SK-MEL-5 (cell line): ENCODE measurements at places on chromosomes 5 and 9. TPM values are rescaled to one million over a fixed set of nuclear protein-coding genes. Genes with fewer than 3 reads are reported as not detected.

The HTR1A gene
- total RNA-seq: not detected in 2 replicates

The CNTNAP3B gene
- 9.0 and 9.2 TPM in 2 replicates for total RNA-seq

The PCDHGA9 gene
- total RNA-seq: 0.03 and 0.45 TPM in 2 replicates

- peak; percentile 79 for DNase-seq
Observed at GRCh38 chr5:148998174-148998797, 64.6 kb downstream of the SH3TC2 start.

DNA sequence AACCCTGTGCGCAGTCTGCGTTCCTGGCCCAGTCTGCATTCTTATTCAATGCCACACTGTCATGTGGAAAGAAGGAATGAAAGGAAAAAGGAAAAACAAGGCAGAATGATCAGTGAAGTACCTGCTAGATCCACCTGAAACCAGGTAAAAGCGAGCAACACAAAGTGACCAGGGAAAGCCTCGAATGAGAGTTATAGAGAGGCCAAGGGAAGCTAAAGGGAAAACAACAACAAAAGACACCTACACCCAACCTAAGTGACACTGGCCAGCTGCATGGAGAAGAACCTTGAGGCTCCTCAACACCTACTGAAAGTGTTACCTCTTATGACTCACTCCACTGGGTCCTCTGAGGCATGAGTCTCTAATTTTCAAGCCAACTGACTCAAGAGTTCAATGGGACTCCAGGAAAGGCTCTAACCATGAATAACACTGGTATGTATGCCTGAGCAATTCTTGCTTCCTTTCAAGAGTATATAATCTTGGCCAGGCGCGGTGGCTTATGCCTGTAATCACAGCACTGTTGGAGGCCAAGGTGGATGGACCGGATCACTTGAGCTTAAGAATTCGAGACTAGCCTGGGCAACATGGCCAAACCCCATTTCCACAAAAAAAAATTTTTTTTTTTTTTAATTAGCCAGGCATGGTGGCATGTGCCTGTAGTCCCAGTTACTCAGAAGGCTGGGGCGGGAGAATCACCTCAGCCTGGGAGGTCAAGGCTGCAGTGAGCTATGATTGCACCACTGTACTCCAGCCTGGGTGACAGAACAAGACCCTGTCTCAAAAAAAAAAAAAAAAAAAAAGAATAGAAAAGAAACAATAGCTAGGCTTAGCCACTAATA lies 29.0 kb downstream of the MTMR12 start:
- no peak for DNase-seq

DNA sequence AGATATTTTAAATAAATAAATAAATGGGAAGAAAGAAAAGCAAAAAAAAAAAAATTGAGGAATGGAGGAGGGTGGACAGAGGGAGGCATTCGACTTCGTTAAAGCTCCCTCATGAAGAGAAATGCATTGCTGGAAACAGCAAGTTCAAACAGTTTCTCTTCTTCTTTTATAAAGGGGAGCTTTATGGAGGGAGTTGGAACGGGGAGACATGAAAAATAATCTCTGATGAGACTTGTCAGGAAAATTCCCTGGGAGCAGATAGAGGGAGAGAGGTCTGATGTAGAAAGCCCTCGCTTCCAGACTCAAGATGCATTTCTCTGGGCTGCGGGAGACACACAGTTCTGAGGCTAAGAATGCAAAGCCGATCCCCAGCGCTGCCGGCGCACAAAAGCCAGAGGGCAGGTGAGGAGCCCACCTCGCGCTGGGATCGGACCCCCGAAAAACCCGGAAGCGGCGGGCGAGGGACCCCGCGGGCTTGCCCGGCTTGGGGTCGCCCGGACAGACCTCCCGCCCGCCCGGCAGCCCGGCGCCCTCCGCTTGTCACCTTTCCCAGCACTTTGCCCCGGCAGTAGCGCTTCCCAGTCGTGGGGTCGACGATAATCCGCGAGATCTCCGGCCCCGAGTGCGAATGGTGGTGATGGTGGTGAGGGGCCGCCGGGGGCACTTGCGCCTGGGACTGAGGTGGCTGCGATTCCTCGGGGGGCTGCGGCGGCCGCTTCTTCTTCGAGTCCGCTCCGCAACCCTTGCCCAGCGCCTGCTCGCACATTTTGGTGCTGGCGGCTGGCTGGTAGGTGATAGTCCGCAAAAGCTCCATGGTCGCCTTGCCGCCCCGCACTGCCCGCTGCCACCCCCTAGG lies 512 bp downstream of the PLK2 start:
- peak; percentile 49 for DNase-seq

- DNase-seq: peak; percentile 13
Observed at GRCh38 chr5:63233911-63234310, 655.3 kb downstream of the LRRC70 start.

GRCh38 chr5:68225188-68225910 lies 9.8 kb downstream of the PIK3R1 start:
- DNase-seq: no peak

GRCh38 chr9:38318759-38319495 lies 73.6 kb upstream of the ALDH1B1 start:
- no peak for DNase-seq

GRCh38 chr9:21311889-21312288 lies 6.8 kb upstream of the IFNA5 start:
- no peak for DNase-seq

DNA sequence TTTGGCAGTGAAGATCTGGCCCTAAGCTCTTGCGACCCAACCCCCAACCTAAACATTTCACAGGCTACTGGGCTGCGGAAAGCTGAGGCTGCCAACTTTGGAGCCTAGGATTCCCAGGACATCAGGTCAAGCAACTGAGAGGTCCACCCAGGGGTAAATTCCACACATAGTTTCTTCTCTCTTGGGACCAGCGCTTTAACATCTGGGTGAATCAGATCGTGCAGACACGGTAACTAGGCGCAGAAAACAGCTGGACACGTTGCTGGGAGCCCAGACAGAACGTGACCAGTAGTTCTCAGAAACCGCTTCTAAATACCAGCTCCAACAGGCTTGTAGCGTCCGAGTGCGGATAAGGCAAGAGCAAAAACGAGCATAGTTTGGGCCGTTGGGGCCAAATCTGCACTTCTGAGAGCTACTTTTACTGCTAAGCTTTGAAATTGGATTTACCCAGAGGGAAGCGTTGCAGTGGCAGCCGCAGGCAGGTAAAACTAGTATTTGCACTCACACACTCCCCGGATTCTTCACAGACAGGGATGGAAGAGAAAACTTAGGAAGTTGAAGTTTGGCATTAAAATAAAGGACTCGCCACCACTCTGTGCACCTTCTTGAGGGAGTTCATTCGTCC lies 11.8 kb downstream of the ITGA1 start:
- peak; percentile 47 for DNase-seq

DNA sequence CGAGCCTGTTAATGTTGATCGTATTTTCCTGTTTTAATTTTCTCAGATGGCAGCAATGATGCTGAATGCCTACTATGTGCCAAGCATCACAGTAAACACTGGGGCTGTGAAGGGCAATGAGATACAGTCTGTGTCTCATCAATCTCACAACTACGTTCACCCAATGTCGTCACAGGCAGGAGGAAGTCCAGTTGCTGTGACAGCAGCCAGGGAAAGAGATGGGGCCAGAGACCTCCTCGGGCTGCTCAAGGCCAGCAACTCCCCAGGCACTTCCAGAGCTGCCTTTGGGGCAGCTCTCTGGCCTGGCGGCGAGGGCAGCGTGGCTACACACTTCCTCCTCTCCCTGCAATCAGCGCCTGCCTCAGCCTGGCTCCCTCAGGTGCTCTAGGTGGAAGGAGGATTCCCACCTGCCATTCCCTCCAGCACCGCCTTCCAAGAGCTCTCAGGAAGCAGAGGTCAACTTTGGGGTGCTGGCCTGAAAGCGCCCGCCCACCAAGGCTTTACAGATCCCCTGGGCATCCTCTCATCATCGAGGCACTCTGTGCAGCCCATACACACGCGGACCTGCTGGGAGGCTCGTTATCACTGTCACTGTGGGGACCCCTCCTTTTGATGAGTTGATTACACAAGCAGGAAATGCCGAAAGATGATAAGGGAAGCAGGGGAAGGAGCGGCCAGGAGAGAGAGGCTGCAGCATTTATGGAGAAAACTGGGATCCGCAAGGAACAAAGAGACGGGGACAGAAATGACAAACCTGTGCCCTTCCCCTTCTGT lies 159.2 kb downstream of the ZDHHC21 start:
- DNase-seq: no peak

DNA sequence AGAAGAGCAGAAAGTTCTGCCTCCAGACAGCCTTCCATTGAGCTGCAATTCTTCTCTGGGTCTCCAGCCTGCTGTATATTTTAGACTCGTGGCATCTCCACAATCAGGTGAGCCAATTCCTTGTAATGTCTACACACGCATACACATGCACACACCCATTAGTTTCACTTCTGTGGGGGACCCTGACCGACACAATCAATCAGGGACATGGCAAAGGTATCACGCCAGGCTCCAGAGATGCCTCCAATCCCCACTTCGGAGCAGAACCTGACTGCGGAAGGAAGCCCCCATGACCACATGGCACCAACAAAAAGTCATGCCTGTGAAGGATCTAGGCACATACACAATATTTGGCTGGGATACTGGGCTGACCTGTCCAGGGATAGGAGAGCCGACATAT lies 21.4 kb downstream of the SEMA4D start:
- DNase-seq: no peak

DNA sequence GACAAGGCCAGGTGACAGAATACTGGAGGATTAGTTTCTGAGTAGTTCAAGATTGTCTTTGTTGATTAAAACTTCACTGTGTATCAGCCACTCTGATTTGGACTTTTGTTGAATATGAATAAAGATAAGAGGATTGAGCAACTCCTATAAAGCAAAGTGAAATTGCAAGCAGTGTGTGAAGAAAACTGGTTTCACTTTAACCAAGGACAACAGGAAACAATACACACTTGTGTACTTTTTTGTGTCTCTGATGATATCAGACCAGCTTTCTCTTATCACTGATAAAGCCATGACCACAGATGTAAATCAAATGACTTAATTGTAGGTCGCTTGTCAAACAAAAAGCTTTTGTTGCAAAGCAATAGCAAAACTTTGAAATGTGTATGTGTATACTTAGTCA lies 268.6 kb downstream of the FER start:
- DNase-seq: peak; percentile 14

DNA sequence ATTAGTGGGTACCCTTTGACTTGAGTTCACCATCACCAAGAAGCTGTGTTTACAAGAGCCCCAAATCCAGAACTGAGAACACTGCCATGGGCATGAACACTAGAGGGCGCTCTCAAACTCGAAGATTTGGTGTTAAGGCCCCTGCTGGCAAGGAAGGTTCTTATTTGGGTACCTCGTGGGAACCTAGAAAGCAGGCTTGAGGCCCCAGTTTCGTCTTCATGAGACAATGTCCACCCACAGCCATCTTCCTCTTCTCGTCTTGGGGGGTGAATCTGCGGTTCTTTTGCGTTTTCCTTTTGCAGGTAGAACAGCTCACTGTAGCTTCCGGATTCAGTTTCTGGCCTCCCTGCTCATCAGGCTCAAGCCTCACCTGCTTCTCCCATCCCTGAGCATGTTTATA lies 184.0 kb downstream of the SEMA5A start:
- peak; percentile 94 for DNase-seq

DNA sequence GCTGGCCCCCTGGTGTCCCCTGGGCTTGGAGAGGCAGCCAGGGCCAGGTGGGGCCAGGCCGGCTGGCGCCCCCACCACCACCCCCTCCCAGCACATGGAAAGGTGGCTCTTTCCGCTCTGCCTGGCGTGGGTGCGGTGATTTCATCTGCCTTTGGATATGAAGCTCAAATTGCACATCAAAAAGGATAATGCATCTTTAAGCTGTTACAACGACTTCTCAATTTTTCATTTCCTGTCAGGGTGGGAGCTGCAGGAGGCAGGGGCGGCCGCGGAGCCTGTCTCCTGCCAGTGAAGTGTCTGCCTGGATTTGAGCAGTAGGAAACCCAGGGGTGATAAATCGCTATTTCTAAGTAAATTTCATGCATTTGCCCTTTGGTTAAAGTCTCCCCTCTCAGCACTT lies 169.2 kb upstream of the MVB12B start:
- DNase-seq: no peak

GRCh38 chr5:107504424-107504823 lies 166.3 kb downstream of the EFNA5 start:
- DNase-seq: no peak

DNA sequence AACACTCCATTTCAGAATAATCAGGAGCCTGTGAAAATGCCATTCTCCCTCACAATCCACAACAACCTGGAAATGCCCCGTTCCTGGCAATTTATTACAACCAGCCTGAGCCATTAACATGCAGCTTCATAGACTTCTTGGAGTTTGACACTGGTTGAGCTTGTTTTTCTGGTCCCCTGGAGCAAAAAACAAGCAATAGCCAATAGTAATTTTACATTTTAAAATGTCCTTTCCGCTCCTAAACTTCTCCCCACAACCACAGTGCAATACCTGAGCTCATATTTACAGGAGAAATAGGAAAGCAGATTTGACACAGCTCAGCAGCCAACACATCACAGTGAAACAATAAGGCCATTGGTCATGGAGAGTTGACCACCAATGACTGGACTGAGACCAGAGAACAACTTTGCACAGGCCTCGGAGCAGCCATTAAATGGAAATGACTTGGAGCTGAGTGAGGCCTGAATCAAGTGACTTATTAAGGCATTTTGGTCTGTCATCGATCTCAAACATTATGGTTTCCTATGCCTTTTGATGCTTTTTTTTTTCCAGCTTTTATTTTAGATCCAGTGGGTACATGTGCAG lies 73.0 kb downstream of the ENC1 start:
- DNase-seq: no peak

- no peak for DNase-seq
Observed at GRCh38 chr5:109653561-109654239, 36.0 kb upstream of the MAN2A1 start.

GRCh38 chr9:114093031-114093471 lies 6.0 kb downstream of the KIF12 start:
- DNase-seq: no peak

DNA sequence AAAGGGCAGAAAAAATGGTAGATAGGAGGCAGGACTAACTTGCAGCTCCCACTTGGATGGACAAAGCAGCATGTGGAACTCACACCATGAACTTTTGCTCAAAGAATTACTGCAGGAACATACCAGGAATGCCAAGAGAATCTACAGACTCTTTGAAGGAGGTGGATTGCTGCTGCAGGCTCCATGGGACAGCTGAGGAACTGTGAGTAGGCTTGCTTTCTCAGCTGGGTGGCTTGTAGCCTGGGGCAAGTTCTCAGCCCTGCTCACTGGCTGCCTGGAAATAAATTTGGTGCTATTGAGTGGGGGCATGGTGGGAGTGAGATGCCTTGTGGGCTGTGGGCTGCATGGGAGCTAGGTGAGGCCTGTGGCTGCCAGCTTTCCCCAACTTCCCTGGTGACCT lies 574.5 kb downstream of the PRELID2 start:
- DNase-seq: no peak

GRCh38 chr5:85109616-85110015 lies 724.9 kb upstream of the EDIL3 start:
- DNase-seq: no peak

DNA sequence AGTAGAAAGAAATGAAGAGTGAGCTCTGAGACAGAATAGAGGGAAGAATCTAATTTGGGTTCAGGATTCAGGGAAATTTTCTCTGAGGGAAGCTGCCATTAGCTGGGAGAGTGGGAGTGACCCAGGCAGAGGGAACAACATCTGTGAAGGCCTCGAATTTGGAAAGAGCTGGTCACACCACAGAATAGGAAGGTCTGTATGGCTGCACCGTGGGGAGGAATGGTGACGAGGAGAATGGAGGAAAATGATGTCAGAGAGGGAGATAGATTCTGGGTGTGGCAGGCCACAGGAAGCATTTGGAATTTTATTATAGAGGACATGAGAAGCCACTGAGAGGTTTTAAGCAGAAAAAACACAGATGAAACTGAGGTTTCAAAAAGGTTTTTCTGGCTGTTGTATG lies 98.5 kb downstream of the MAMDC2 start:
- no peak for DNase-seq
